ENCODE measurements at places on chromosomes 6 and 20. TPM values are rescaled to one million over a fixed set of nuclear protein-coding genes. Genes with fewer than 3 reads are reported as not detected.

The PSORS1C1 gene
- 2.0 TPM for total RNA-seq

The RAET1E gene
- 0.43 TPM for total RNA-seq

The HDGFL1 gene
- not detected for total RNA-seq

The SPTLC3 gene
- 1.1 TPM for total RNA-seq

The C20orf173 gene
- not detected for total RNA-seq

The PSMF1 gene
- total RNA-seq, result 103 TPM

The THBD gene
- total RNA-seq, result 38.6 TPM

The TBC1D22B gene
- 12.2 TPM for total RNA-seq

The UNC93A gene
- total RNA-seq, result not detected

The RHAG gene
- total RNA-seq, result not detected

The UTRN gene
- total RNA-seq, result 475 TPM

The MBOAT1 gene
- total RNA-seq, result 6.0 TPM

The GUCA1A gene
- total RNA-seq, result not detected

The CLPSL2 gene
- not detected for total RNA-seq

The RAB44 gene
- under 0.01 TPM for total RNA-seq

The EEF1A2 gene
- 1.0 TPM for total RNA-seq

The PXDC1 gene
- 81.1 TPM for total RNA-seq

The BNIP5 gene
- total RNA-seq, result not detected

The OXT gene
- not detected for total RNA-seq

The AVP gene
- not detected for total RNA-seq

The LY6G6C gene
- not detected for total RNA-seq

The TFAP2C gene
- not detected for total RNA-seq

The ARFGEF3 gene
- 10.6 TPM for total RNA-seq

The DCDC2 gene
- total RNA-seq, result not detected

The SNRNP48 gene
- total RNA-seq, result 26.9 TPM

The TMEM217 gene
- total RNA-seq, result 9.1 TPM

The CDSN gene
- not detected for total RNA-seq

The MAPK13 gene
- total RNA-seq, result 1.9 TPM

The TBP gene
- total RNA-seq, result 16.4 TPM

The PARD6B gene
- total RNA-seq, result 0.43 TPM

The TAAR1 gene
- total RNA-seq, result not detected

The HLA-DOB gene
- total RNA-seq, result not detected

Data from thoracic aorta endothelial cell (primary cell).